ENCODE measurements at places on chromosomes 1 and 21.

GRCh38 chr1:222728746-222729145 lies 8.3 kb upstream of the FAM177B start:
- no peak for DNase-seq

DNA sequence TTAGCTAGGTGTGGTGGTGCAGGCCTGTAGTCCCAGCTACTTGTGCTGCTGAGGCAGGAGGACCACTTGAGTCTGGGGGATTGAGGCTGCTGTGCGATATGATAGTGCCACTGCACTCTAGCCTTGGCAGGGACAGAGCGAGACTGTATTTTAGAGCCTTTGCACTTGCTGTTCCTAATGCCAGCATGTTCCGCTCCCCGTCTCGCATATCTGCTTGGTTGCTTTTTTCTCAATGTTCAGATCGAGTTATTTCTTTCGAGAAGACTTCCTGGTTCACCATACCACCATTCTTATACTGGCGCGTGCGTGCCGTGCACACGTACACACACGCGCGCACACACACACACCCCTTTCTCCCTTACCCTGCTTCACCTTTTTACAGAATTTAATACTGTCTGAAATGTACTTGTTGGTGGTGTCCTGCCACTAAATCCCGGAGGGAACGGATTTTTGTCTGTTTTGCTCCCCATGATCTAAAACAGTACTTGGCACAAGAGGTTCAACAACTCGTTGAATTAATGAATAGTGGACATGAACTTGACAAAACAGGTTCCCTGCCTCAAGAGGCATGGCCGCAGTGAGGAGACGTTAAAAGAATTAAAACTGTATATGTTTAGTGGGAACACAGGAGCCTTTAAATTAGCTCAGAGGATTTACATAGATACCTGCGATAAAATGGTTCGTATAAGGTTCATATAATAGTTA lies 1.1 kb upstream of the RPRD2 start:
- no peak for DNase-seq

- DNase-seq, result no peak
These were observed 12.8 kb downstream of the CACHD1 start for GRCh38 chr1:64482720-64483119.

DNA sequence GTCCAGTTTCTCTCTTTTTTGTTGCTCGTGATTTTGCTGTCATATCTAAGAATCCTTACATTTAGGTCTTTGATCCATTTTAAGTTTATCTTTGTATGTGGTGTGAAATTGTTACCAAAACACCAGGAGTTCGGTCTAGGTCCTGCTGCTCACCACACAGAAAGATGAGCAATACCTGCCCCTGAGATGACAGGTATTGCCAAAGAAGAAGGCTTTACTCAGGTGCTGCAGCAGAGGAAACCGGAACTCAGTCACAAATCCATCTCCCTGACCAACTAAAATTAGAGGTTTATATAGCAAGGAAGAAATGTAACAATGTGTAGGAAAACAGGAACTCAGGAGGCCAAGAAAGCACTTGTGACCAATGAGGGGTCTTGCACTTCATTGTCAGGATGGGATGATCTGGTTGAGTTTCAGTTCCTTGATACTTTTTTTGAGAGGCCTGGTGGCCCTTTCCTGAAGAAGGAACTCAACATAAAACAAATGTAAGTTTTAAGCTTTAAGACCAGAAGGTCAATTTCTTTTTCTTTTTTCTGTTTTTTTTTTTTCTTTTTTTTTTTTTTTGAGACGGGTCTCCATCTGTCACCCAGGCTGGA lies 16.5 kb upstream of the SETDB1 start:
- no peak for DNase-seq

- DNase-seq, result no peak
These were observed 42.2 kb upstream of the WNT4 start for GRCh38 chr1:22184892-22185612.

- DNase-seq, result no peak
These were observed 9.7 kb downstream of the MYOG start for GRCh38 chr1:203076031-203076511.

DNA sequence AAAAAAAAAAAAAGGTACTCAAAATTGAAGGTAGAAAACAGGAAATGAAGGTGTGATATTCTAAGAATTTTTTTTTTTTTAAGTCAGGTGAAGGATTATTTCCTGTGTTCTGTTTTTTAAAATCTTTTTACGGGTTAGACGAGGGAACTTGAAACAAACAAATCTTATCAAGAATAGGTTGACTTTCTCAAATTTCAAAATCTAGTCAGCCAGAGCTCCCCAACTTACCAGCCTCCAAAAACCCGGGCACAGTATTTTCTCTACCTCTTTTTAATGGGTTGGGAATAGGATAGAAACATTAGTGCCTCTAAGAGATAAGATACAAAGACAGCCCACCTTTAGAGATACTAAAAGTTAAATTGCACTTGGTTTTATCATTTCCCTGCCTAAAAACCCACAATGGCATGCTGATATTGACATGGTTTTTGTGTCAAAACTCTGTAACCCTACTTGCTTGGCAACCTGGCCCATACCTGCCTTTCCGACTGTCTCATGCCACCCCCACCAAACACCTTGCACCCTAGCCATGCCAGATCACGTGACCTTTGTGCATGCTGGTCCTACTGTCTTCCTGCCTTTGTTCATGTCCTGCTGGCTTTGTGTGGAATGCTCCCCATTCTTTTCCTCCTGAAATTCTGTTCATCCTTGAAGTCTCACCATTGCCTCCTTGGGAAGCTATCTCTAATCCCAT lies 4.2 kb downstream of the RCAN3 start:
- DNase-seq, result no peak

DNA sequence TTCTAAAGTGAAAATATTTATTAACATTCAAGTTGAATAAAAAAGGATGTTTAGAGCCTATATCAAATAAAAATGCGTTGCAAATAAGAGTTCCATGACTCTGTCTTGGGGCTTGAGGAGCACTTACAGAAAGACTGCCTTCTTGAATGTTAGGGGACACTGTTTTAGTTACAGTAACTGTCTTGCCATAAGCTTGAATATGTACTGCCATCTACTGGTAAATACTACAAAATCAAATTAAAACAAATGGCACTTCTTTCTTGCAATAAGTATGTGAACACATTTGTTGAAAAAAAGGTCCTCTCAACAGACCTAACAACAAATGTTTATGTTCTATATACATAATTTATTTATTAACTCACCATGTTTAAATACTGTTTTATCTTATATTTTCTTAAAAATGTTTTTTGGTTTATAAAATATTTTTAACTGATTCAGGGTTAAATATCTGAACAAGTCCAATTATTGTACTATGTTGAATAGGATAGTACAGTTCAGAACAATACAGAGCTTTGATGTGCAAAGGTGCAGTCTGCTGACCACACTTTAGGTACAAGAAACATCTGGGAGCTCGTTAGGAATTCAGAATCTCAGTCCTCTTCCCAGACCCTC lies 199.5 kb downstream of the LRRIQ3 start:
- no peak for DNase-seq

- DNase-seq, result no peak
These were observed 98.0 kb downstream of the WDR4 start for GRCh38 chr21:42781150-42781970.

- DNase-seq, result no peak
These were observed 69.2 kb downstream of the LMX1A start for GRCh38 chr1:165287329-165287728.

DNA sequence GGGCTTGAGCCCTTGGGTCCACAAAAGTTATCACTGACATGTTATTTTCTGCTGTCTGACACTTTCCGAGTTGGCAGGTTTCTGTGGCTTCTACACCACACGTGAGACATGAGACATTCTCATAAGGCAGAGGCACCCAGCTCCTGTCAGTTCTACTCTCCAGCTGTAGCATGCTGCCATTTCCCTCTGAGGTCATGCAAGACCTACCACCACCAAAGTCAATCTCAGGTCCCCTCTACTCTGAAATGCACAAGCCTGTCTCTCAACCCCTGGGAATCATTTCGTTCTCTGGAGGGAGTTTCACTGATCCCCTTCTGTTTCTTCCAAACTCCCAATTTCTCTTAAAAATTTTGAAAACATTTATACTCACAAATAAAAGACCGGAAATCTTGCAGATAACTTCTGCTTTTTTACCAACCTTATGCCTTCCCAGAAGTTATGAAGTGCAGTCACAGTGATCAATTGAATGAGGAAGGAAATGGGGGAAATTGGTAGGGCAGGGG lies 39.5 kb upstream of the CR2 start:
- no peak for DNase-seq

GRCh38 chr1:190474650-190475211 lies 2.9 kb downstream of the BRINP3 start:
- no peak for DNase-seq

DNA sequence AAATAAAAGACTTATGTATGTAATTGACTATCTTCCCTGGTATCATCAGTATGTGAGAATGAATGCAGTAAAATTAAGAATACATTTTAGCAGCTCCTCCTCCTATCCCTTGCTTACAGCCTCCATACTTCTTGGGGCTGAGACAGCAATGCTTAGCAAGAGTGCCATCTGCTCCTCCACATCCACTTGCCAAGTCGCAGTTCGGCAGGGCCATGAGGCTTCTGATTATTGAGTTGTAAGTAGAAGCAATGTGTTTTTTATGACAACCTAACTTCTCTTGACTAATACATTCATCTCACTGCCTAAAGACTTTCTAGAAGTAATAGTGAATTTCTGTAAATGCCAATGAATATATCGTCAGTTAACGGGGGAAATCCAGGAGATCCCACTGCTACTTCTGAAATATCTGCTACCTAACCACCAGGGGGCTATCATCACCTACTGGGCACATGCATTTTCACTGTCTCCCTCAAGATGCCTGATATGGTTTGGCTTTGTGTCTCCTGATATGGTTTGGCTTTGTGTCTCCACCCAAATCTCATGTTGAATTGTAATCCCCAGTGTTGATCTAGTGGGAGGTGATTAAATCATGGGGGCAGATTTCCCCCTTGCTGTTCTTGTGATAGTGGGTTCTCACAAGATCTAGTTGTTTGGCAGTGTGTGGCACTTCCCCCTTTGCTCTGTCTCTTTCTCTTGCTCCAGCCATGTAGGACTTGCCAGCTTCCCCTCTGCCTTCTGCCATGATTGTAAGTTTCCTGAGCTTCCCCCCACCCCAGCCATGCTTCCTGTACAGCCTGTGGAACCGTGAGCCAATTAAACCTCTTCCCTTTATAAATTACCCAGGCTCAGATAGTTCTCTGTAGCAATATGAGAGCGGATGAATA lies 59.6 kb downstream of the EXTL2 start:
- no peak for DNase-seq

DNA sequence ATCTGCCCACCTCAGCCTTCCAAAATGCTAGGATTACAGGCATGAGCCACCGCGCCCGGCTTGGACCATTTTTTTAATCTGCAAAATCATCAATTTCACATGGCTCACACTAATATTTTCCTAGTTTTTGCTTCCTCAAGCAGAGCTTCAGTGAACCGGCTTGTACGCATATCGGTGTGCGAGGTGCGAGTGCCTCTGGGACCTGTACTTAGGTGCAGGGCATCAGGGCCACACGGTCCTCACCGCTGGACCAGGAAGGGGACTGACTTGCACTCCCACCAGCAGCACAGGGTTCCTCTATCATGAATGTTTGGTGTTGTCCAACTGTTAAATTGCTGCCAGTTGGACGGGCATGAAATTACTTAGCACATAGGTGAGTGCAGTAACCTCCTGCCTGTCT lies 15.4 kb upstream of the SHE start:
- DNase-seq, result no peak

- no peak for DNase-seq
These were observed 131.8 kb upstream of the GREM2 start for GRCh38 chr1:240743705-240744104.
